ENCODE measurements at places on chromosomes 7 and 10.

DNA sequence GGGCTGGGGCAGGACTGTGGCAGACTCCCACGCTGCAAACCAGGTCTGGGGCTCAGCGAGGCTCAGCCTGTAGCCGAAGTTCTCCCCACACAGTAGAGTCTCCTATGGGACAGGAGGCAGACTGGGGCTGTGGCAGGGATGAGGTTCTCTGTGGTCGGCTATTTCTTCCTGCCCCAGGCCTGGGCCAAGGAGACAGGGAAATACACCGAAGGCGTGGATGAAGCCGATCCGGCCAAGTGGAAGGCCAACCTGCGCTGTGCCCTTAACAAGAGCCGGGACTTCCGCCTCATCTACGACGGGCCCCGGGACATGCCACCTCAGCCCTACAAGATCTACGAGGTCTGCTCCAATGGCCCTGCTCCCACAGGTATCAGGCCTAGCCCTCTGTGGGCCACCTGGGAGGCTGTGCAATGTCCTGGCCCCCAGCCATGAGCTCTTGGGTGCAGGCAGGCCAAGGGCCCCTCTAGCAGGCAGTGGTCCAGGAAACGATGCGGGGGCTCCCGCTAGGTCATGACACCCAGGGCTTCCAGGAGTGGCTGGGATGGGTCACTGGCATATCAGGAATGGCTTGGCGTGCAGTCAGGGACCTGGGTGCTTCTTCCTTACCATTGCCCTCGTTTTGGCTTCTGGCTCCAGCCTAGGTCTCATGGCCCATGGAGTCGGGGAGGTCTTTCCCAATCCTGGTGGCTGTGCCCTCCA is 8.1 kb downstream of the IRF5 start:
- DNase-seq, result no peak

- peak; percentile 12 for DNase-seq
Observed at GRCh38 chr10:96986200-96986856, 154.2 kb downstream of the LCOR start.

DNA sequence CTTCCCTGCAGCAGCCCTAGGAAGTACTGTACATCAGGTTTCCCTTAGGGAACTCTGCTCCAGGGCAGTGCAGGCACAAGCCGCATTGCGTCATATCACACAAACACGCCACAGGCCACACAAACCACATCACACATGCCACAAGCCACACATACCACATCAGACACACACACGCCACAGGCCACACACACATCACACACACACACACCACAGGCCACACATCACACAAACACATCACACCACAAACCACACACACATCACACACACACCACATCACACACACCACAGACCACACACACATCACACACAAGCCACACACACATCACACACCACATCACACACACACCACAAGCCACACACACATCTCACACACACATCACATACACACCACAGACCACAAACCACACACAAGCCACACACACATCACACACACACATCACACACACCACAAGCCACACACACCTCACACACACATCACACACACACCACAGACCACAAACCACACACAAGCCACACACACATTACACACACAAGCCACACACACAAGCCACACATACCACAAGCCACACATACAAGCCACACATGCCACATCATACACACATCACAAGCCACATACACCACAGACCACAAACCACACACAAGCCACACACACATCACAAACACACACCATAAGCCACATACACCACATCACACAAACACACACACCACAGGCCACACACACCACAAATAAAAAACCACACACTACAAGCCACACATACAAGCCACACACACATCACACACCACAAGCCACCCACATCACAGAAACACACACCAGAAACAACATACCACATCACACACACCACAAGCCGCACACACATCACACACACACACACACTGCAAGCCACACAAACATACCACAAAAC is 53.4 kb downstream of the TMEM209 start:
- no peak for DNase-seq

DNA sequence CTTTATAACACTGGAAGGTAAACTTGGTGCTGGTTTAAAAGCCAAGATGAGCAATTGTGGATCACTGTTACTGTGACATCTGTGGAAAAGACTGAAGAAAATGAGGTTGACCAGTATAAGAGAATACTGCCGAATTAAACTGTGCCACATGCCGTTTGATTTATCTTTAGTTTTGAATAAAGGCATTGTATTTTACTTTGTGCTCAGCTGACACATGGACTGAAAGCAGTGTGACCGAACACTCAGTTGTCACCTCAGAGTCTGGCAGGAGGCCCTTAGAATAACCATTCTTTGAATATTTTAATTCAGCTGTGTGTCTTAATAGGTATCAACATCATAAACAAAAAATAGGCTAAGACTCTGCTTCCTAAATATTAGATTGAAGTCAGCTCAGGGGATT is 133.7 kb upstream of the GJD4 start:
- DNase-seq, result no peak

- DNase-seq, result no peak
Observed at GRCh38 chr7:20504060-20504459, 111.4 kb upstream of the ABCB5 start.

- no peak for DNase-seq
Observed at GRCh38 chr7:78218051-78218450, 419.5 kb downstream of the PHTF2 start.

DNA sequence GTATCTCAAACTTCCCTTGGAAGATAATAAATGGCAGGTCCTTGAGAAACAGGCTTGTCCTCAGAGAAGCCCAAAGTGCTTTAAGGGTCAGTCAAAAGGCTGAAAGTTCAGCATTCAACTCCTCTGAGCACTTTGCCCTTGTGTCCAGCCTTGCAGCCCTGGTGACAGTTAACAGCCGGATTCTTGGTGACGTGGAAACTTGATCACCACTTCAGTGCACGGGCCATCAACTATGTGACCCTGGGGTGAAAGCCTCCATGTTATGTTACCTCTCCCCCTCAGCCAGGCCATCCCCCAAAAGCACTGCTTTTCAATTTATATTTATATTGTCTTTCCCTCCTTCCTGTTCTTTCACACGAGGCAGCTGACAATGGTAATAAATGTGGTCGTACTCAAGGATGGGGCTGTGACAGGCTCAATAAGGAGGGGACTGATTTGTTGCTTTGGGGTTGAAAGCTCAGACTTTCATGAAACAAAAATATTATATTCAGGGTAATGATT is 164.0 kb upstream of the NRP1 start:
- DNase-seq, result no peak

- DNase-seq, result no peak
Observed at GRCh38 chr7:27179030-27179429, 4.9 kb upstream of the HOXA10 start.

GRCh38 chr7:99709260-99709659 is 25.7 kb downstream of the CYP3A7 start:
- no peak for DNase-seq

- peak; percentile 93 for DNase-seq
Observed at GRCh38 chr7:54788664-54789063, 29.7 kb upstream of the SEC61G start.

DNA sequence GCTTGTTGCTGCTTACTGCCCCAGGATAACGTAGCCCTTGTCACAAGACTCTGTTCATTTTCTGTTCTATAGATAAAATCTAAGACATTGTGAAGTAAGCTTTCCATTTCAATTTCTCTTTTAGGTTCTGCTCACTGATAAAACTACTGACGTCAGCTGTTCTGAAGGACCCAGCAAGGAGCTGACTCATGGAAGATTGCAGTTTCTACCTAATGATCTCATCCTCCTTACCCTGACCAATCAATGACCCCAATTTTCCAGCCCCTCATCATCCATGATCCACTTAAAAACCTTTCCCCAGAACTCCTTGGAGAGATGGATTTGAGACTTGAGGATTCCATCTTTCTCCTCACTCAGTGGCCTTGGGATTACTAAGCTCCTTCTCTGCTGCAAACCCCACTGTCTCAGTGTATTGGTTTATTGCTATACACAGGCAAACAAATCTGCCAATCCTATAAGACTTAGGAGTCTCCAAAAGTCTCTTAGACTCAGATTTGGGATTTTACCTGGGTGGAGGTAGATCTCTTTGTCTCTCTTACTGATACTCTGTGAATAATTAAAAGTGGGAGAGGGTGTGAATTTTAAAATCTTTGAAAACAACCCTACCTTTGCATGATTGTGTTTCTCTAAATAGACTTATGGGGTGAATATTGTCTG is 109.2 kb upstream of the TRIM24 start:
- no peak for DNase-seq

GRCh38 chr7:146235195-146235594 is 118.6 kb downstream of the CNTNAP2 start:
- no peak for DNase-seq

GRCh38 chr7:1377111-1377909 is 82.0 kb downstream of the MICALL2 start:
- DNase-seq, result no peak

DNA sequence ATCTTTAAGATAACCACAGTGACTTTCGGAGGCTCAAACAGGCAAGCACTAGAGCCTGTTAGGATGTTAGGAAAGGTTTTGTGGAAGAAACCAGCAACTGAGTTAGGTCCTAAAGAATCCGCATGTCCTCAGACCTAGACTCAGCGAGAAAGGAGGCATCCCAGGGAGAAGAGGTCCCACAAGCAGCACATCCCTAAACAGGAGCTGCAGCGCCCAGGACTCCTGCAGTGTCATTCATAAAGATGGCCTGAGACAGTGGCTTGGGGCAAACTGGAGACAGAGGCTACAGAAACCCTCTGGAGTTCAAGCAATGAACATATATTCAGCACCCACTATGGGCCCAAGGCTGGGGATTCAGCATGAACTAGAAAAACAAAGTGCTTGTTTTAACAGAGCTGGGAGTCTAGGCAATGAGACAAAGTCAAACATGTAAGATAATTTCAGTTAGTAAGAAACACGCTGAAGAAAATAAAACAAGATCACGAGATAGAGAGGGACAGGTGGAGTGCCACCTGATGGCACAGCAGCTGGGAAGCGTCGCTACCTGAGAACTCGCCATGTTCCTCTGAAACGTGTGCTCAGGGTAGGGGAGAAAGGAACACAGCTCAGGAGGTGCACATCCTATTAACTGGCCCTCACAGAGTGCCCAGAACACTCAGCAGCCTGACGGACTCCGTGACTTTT is 48.1 kb downstream of the PARD3 start:
- DNase-seq, result peak; percentile 35
